ENCODE measurements at places on chromosomes 16 and 17.

- DNase-seq: no peak
These were observed 2.7 kb downstream of the N4BP1 start for GRCh38 chr16:48607056-48607825.

GRCh38 chr17:45948498-45948880, 50.6 kb upstream of the STH start:
- no peak for DNase-seq

DNA sequence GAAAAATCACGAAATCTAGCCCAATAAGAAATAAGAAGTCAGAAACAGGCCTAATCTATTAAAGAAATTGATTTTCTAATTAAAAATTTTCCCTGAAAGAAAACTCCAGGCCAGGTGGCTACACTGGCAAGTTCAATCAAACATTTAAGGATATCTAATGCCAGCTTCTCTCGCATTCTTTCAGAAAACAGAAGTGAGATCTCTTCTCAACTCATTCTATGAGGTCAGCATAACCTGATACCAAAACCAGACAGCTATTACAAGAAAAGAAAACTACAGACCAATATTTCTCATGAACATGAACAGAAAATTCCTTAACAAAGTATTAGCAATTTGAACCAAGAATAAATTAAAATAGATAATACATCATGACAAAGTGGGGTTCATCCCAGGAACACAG, 52.4 kb downstream of the AXIN2 start:
- DNase-seq: no peak

DNA sequence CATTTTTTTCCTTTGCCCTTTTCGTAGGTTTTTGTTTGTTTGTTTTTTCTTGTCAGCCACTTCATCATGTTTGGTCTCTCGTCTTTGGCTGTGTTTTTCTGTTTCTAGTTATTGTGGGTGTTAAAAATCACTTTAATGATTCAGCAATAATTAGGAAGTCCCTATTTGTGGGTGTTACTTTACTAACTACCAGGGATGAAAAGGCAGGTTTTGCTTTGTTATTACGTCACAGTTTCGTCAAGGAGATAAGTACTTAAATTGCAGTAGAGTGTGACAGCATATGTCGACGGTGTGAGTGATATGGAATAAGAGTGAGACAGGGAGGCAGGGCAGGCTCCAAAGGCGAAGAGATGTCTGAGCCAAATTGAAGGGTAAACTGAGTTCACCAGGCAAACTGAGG, 479.6 kb downstream of the WWOX start:
- no peak for DNase-seq
